ENCODE measurements at places on chromosomes 1 and 21.

GRCh38 chr1:30900931-30901560 lies 7.5 kb downstream of the SDC3 start:
- DNase-seq, result no peak

GRCh38 chr1:156749419-156750118 lies 1.9 kb downstream of the HDGF start:
- DNase-seq, result no peak

GRCh38 chr1:212364985-212365384 lies 49.7 kb downstream of the PACC1 start:
- no peak for DNase-seq

DNA sequence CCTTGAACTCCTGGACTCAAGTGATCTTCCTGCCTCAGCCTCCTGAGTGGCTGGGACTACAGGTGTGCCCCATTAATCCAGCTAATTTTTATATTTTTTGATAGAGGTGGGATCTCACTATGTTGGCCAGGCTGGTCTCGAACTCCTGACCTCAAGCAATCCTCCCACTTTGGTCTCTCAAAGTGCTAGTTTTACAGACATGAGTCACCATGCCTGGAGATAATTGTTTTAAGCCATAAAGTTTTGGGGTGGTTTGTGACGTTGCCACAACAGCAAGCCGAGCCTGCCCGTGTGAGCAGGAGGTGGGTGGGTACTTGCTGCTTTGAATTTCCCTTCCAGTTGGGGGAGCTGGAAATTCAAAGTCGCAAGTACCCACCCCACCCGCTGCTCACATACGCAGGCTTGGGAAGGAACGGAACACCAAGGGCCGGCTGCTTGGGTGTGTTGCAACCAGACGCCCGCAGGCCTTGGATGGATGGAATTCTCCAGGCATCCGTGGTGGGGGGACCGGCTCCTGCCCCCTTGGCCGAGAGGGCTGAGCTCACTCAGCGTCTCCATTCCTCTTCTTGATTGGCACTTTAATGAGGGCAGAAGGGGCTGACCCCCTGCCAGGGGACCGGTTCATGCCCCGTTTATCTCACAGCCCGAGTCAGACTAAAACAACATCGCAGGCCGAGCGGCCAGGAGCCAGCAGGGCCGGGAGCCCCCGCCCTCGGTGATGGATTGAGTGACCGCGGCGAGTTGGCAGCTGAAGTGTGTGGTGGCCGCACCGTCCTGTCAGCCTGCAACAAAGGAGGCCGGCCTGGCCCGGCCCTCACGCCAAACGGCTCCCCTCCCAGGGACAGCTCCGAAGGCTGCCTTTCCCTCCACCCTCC lies 78.1 kb downstream of the DHRS3 start:
- peak; percentile 93 for DNase-seq

- no peak for DNase-seq
Observed at GRCh38 chr1:201069636-201070035, 42.6 kb downstream of the CACNA1S start.

DNA sequence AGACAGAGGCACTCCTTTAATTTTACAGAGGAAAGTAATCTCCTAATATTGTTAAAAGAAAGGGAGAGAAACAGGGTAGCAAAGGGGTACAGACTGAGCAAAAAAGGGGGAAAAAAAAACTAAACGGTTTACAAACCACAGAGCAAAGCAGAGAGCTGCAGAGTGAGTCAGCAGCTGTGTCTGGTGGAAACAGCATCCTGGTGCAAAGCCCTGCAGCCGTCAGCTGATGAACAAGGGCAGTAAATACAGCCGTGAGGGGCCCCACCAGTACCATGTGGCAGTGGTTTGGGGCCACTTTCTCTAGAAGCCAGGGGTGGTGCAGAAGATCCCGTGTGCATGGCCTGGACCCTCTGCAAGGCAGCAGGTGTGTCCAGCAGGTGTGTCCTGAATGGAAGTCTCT lies 111.3 kb downstream of the ERG start:
- peak; percentile 50 for DNase-seq

DNA sequence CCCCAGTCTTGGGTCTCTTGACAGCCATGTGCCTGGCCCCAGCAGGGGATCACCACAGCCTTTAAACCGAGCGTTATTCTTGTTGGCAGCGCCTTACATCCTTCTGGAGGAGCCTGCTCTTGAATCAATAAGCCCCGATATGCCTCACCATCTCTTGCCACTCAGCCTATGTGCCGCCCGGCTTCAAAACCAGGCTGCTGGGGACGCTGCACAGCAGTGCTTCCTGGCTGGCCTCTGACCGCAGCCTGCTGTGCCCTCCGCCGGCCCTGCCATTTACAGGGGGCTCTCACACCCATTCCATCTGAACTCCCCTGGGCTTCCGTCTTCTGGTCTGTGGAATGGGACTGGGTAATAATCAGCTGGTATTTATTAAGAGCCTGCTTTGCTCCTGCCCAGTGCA lies 3.0 kb upstream of the PEX10 start:
- DNase-seq, result no peak

DNA sequence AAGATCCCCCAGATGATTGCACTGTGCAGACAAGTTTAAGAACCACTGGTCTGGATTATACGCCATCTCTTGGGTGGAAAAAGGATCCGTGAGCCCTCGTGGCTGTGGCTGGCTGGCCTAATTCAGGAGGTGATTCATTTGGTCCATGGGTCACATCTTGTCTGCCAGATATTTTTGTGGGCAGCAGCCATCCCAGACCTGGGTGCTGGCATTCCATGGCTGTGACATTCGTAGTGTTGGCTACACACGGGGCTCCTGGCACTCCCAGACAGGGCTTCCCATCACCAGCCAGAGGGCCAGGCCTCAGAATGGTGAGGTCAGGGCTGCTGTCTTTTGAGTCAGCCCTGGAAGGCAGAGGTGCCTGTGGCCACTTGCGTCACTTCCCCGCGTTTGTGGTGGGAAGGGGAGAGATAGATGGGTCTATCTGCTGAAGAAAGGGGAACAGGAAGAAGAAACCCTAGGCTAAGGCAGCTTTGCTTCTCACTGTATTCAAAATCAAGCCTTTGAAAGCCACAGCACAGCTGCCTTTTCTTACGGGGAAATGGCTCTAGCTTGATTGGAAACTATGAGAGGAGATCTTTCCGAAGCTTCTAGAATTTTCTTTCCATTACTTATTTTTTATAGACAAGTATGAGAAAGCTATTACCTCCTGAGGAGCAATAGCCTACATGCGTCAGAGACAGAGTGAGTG lies 32.4 kb downstream of the EIF2D start:
- DNase-seq, result peak; percentile 78

GRCh38 chr1:111199329-111199728 lies 1.1 kb downstream of the DENND2D start:
- no peak for DNase-seq

GRCh38 chr1:157034137-157034800 lies 11.3 kb downstream of the ARHGEF11 start:
- no peak for DNase-seq

GRCh38 chr1:214316593-214316992 lies 35.6 kb downstream of the SMYD2 start:
- no peak for DNase-seq

GRCh38 chr1:224932607-224933249 lies 3.3 kb downstream of the DNAH14 start:
- DNase-seq, result no peak

Data from AG20443 (cell line).